ENCODE measurements at places on chromosomes 6 and 20.

DNA sequence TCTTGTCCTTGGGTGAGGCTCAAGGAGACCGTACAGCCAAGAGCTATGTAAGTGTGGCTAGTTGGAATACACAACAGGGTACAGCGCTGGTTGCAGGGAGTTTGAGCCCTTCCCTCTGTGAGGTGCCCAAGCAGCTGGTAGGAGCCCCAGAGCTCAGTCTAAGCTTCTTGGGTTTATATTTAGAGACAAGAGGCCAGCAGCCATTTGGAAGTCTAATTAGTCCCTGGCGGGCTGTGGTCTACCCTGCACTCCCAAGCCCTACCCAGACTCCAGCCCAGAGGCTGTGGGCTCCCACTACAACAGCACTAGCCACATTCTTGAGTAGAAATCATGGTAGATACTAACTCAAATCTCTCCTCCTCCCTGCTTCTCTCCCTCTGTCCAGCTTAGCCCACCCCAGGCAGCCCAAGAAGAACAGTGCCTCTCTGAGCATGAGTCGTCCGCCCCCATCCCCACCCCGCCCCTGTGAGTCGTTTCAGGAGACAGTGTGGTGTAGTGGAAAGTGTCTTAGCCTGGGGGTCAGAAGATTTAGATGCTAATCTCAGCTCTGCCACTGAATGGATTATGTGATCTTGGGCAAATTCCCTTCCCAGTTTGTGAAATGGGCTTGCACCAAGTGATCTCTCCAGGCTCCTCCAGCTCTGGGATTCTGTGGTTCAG lies 37.8 kb downstream of the EIF2S2 start:
- DNase-seq, result no peak

DNA sequence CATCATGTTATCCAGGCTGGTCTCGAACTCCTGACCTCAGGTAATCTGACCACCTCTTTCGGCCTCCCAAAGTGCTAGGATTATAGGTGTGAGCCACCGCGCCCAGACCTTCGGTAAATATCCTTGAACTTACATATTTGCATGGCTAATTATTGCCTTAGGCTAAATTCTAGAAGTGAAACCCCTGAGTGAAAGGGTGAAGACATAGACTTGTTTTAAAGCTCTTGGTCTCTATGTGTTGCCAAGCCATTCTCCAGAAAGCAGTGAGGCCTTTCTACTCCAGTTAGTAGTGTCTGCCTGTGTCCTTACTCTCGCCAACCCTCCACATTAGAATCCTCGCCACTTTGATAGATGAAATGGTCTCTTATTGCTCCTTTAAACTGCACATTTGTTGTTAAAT lies 2.6 kb upstream of the NOTCH4 start:
- no peak for DNase-seq

DNA sequence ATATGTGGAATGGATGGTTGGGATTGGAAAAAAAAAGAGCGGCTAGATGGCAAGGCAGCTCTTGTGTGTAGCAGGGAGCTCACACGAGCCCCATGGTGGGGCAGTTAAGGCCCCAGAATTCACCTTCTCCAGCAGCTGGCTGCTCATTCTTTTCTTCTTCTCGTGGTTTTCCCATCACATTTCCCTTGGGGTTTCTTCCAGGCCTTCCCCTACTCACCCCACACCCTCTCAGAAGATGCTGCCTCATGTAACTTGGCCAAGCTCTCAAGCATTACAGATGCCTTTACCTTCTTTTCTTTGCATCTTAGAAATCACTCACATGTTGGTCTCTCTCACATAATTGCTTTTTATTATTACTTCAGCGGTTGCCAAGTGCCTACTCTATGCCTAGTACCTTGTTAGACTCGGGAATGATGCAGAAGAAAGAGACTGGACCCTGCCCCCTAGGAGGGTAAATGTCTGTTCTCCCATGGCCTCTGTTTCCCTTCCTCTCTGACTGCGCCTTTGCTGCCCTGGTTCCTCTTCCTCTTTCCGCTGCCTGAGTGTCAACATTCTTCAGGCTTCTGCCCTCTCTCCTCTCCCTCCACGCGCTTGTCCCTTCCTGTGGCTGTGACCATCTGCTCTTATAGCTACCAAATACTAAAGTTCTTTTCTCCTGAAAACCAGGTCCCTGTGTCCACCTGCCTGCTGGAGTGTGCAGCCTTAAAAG lies 28.6 kb downstream of the PPARD start:
- no peak for DNase-seq

DNA sequence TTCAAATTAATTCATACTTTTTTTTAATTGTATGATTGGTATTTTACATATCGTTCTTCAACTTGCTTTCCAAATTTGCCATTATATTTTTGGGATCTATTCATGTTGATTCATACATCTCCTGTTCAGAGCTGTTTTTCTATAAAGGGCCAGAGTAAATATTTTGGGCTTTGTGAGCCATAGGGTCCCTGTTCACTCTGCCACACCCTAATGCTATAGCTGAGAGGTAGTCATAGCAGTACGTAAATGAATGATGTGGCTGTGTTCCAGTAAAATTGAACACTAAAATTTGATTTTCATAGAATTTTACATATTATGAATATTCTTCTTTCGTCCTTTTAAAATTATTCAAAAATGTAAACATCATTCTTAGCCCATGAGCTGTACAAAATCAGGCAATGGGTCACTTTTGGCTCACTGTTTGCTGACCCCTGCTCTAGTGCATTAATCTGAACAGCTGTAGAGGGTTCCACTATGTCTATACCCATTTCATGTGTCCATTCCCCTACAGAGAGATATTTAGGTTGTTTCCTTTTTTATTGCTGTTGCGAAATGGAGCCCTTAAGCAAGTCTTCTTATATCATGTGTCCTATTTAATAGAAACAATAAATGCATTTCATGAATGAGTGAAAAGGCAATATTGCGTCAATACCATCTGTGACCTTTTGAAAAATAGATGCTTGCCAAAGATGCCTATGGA lies 136.4 kb upstream of the SALL4 start:
- no peak for DNase-seq

DNA sequence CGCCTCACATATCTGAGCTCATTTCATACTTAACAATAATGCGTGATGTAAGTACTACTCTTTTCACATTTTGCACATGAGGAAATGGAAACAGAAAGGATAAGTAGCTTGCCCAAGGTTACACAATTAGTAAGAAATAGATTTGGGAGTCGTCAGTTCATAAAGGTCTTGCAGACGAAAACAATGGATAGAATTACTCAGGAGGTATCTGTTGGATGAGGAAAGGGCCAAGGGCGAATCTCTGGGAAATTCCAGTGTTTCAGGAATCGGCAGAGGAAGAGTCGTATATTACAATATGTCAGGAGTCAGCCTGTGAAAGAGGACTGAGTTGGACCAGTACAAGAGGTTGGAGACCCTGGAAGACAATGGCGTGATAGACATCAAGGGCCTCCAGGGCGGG lies 12.8 kb upstream of the EDN1 start:
- DNase-seq, result no peak

DNA sequence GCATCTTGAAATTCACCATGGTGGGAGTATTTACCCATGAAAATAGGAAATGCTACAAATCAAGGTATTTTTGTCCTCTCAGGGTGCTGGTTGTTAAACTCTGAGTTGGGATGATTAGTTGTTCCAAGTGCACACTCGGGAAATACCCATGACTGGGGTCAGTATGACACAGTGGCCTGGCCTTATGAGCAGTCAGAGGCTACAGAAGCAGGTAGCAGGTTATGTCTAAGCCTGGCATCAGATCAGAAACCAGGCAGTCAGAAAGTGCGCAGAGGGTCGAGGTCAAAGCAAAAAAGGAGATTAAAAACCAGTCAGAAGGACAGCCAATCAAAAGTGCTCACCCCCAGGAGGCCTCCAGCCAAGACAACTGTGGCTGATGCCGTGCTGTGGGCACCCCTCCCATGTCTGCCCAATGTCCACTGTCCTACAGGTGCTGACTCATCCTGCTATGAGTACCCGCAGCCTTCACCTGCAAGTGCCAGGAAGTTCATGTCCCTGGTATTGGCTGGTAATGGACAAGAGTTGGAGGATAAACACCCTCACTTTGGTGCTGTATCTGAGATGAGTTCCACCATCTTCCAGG lies 117.4 kb upstream of the SLC24A3 start:
- no peak for DNase-seq

GRCh38 chr6:153525998-153526397 lies 394.9 kb upstream of the RGS17 start:
- no peak for DNase-seq

All from SHP77 (cell line).